ENCODE measurements at places on chromosomes 6 and 20.

- no peak for DNase-seq
These were observed 887 bp upstream of the NSFL1C start for GRCh38 chr20:1467355-1468116.

GRCh38 chr6:15464211-15464725 lies 198.6 kb downstream of the DTNBP1 start:
- DNase-seq: peak; percentile 52

GRCh38 chr6:83867527-83868161 lies 8.2 kb downstream of the CYB5R4 start:
- DNase-seq: peak; percentile 25

GRCh38 chr6:132797951-132798868 lies at the start of gene SLC18B1:
TSS of gene SLC18B1 (minus strand) at chr6:132798637. CDS start at chr6:132798456, 181 bp downstream.
- peak; percentile 54 for DNase-seq

GRCh38 chr6:150765067-150765764 lies 100.3 kb upstream of the MTHFD1L start:
- DNase-seq: no peak

DNA sequence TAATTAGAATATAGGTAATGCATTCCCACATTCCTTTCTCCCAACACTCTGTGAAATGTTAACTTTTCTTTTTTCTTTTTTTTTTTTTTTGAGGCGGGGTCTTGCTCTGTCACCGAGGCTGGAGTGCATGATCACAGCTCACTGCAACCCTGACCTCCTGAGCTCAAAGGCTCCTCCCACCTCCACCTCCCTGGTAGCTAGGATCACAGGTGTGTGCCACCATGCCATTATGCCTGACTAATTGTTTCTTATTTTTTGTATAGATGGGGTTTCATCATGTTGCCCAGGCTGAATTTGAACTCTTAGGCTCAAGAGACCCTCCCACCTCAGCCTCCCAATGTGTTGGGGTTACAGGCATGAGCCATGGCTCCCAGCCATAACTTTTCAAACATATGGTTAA lies 135.7 kb upstream of the SHLD1 start:
- no peak for DNase-seq

DNA sequence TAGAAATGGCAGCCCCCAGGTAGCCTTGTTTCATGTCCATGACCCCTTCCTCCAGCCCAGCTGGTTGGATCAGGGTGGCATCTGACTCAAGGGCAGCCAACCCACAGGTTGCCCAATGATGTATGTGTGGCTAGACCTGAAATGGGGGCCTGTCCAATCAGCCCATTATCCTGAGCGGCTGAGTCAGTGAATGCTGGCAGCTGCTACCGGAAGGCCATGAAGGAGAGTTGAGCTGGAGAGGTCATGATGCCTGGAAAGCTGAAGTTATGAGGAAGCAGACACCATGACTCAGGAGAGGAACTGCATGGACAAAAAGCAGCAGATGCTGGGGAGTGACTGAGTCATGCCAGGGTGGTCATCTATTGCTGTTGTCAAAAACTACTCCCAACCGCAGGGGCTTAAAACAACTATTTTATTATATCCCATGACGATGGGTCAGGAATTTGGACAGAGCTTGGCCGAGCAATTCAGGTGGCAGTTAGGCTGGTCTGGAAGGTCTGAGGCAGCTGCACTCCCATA lies 67.3 kb downstream of the MDGA1 start:
- DNase-seq: no peak

GRCh38 chr6:73566954-73567591 lies 46.2 kb upstream of the EEF1A1 start:
- DNase-seq: no peak

GRCh38 chr6:39880594-39880993 lies 53.7 kb downstream of the MOCS1 start:
- no peak for DNase-seq

DNA sequence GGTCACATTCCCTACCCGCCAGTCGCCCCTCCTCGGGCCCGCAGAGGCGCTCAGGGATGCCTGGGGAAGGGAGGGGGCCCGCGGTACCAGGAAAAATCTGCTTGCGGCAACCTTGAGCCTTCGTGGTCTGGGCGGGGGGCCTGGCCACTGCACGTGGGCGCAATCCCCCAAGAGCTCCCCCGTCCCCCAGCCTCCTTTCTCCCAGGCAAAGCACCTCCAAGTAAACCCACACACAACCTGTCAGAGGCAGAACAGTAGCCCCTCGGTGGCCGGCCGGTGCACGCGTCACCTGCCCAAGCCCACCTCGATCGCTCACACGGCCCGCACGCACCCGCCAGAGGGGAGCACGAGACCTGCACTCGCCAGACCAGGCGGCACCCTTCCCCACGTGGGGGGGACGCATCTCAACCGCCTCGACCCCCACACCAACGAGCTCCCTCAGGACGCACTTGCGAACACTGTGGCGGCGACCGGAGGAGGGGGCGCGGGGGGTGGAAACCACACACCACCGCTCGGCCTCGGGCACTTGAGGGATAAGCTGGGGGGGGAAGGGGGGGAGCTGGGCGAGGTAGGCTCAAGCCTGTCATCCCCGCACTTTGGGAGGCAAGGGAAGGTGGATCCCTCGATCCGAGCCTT lies 1955.7 kb upstream of the DEFB115 start:
- no peak for DNase-seq

Data from T-cell (primary cell).